EL (cell line): ENCODE measurements at places on chromosomes 7 and 10.

GRCh38 chr7:105336009-105336408, 52.7 kb downstream of the SRPK2 start:
- no peak for DNase-seq

GRCh38 chr7:68384581-68384980, 1213.7 kb upstream of the AUTS2 start:
- no peak for DNase-seq

- no peak for DNase-seq
These were observed 38.7 kb downstream of the GNA12 start for GRCh38 chr7:2805213-2805944.

DNA sequence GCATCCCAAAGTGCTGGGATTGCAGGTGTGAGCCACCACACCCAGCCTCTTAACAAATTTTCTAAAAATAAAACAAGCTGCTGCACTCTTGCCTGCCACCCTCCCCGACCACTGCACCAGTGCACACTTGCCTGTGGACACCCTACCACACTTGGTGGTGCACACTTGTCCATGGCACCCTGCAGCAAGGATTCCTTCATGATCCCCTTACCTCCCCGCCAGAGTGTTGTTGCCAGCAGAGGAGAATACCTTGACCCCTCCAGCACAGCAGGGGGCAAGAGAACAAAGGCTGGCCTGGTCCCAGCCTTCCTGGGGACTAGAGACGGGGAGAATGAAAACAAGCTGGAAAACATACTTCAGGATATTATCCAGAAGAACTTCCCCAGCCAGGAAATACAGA, 65.9 kb upstream of the KCND2 start:
- no peak for DNase-seq

GRCh38 chr7:101885597-101885955, 68.2 kb downstream of the CUX1 start:
- no peak for DNase-seq

DNA sequence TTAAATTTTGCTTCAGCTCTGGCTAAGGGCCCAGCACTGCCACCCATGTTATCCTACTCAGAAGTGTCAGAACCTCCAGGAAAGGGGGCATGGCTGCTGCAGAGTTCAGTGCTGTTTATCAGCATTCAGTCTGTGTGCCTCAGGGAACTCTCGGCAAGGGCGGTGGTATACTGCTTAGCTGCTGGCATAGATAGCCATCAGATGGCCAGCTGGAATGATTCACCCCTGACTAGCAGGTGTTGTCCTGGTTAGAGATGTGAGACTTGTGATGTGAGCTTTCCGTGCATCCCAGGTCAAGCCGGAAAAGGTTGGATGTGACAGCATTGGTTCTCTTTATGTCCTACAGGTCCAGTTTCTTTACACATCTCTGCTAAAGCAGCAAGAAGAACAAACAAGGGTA, 22.1 kb downstream of the CEP55 start:
- DNase-seq = no peak

GRCh38 chr10:114825513-114826253, 4.1 kb downstream of the FHIP2A start:
- peak; percentile 95 for DNase-seq

- DNase-seq = no peak
These were observed 137.5 kb upstream of the RHEB start for GRCh38 chr7:151657173-151657572.

DNA sequence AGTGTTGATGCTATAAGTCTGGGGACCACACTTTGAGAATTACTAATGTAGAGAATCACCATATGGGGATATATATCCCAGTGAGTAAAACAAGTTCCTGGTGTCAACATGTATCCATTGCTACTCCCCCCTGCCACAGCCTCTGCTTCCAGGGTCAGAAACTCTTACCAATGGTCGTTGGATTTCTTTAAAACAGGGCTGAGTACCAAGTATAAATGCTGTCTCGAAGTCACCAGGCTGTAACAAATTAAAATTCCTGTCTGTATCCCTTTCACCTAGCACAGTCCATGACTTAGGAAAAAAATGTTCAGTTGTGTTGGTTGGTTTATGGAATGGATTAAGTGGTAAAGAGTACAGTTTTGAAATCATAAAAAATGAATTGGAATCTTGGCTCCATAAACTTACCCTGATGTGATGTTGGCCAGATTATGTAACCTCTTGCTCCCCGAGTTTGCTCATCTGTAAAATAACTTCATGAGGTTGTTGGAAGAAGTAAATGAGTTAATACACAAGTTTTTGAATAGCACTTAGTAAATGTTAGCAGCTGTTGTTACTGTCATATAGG, 364.0 kb upstream of the LRGUK start:
- DNase-seq = no peak

- DNase-seq = no peak
These were observed 54.9 kb downstream of the PRKAG2 start for GRCh38 chr7:151821806-151822540.

DNA sequence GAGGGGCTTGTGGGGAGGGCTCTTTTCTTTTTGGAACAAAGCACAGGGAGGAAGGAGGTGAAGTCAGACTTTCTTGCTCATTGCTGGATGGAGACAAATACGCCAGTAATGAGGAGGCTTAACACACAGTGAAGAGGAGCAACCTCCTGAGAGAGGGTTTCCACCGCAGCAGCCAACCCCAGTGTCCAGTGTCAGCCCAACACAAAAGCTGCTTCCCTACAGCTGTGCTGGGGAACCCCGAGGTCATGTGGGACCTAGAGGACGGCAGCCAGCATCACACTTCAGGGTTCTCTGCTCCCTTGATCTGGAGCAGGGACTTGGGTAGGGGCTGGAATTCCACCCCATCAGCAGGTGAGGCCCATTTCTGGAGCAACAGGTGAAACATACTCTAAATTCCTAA, 7.7 kb downstream of the BLNK start:
- DNase-seq = no peak

GRCh38 chr7:36441344-36442022, 51.8 kb downstream of the ANLN start:
- DNase-seq = no peak

GRCh38 chr10:869171-869570, 62.3 kb downstream of the LARP4B start:
- no peak for DNase-seq

DNA sequence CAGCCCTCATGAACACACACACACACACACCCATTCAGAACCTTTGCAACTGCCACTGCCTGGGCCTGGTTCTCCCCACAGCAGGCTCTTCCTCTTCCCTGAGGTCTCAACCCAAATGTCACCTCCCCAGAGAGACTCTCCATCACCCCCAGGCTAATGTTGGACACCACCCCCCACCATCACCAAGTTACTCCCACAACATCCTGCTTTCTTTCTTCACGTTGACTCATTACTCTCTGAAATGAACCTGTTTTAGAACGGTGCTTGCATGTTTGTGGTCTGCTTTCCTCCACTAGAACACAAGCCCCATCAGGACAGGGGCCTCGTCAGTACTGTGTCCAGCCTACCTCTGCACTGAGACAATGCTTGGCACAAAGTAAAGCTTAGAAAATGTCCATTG, 16.0 kb downstream of the AFAP1L2 start:
- peak; percentile 45 for DNase-seq

GRCh38 chr10:26448706-26449435, 10.7 kb downstream of the APBB1IP start:
- no peak for DNase-seq

GRCh38 chr7:32093415-32094408, 23.5 kb upstream of the PDE1C start:
- peak; percentile 98 for DNase-seq

- no peak for DNase-seq
These were observed 15.6 kb upstream of the MUC3A start for GRCh38 chr7:100933734-100934133.

GRCh38 chr7:703049-703448, 23.4 kb upstream of the DNAAF5 start:
- no peak for DNase-seq

- peak; percentile 7 for DNase-seq
These were observed 149.8 kb downstream of the DOCK4 start for GRCh38 chr7:112056409-112056808.

DNA sequence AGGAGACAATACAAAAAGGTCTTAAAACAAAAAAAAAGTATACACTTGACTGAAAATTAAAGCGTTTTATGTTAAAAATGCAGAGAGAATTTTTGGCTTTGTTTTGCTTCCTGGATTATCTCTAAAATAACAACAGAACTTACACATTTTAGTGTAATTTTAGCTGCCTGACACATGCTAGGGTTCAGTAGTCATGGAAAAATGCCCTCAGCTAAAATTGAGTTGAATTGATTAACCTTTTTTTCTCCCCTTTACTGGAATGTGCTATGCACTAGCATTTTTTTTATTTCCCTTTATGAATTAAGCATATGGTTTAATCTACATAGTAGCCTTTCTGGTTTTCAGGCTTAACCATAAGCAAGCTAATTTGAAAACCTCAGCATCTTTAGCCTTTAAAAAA, 89.9 kb downstream of the ZNF277 start:
- DNase-seq = no peak

DNA sequence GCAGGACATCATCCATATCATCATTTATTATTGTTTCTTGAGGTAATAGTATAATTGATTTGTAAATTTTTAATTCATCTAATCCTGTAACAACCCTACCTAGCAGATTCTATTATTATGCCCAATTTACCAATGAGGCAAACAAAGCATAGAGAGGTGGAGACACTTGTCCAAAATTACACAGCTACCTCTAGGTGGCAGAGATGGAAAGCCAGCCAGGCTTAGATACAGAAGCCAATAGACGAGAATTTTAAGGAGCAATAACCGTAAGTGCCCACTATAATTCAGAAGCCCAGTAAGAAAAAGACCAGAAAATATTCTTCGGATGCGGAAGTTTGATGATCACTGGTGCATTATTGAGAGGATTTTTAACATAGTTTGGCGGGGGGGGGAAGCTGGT, 54.0 kb downstream of the ANK3 start:
- peak; percentile 14 for DNase-seq

DNA sequence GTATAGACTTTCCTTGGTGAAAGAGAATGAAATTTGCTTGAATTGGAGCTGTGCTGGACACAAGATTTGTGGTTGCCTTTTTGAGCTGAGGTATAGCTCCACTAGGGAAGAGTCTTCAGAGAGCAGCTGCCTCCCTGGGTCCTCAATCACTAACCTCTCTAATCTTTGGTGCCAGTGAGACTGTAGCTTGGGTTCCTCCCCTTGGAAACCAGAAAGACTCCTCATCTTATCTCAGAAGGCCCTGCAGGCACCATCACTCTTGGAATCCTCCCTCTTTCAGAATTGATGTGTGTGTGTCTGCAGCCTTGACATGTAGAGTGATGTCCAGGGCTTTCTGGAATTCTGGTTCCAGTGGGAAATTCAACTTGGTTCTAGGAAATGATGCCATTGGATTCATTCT, 426.5 kb downstream of the RPS24 start:
- DNase-seq = no peak

- DNase-seq = no peak
These were observed 16.5 kb upstream of the GPR26 start for GRCh38 chr10:123649676-123650075.

GRCh38 chr7:113392841-113393540, 274.6 kb upstream of the SMIM30 start:
- DNase-seq = no peak

DNA sequence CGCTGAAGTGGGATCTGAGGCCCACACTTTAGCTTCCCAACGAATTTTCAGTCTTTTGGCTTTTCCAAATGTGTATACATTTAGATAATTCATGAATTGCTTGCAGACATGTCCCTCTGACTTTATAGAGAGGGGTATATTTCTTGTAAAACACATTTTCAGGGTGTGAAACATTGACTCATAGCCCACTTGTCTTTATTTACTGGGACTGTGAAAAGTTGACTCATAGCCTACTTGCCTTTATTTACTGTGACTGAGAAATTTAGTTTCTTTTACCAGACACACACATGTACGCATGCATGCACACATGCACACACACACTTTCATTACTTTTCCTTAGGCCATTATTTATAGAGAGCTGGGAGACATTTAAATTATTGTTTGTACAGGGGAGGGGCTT, 79.1 kb downstream of the VTI1A start:
- peak; percentile 13 for DNase-seq

DNA sequence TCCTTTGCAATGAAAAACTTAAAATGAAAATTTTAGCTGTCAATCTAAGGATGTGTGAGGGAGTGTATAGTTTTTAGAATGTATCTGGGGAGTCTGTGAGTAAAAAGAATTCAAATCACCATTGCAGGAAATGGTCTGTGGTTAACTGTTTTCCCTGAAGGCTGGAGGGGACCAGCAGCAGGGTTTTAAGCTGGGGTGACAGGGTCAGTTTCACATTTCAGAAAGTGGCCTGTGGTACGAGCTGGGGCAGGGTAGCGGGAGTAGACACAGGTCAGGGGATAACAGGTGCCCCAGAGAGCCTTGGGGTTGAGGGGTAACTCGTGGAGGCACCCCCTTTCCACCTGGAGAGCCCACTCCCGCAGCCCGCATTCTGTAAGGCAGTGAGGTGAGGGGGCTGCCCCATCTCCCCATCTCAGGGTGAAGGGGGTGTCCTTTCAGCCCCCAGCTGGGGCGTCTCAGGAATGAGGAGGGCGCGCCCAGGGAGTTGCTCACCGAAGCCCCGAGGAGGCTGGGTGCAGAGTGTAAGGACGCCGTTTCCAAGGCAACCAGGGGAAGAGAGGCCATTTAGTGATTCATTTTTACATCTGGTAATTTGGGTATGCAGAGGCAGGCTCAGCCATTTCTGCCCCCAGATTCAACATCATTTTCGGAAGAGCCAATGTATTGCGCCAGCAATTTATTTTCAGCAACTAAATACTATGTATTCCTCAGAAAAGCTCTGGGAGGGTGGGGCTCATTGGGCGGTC, 168.9 kb downstream of the SLIT1 start:
- DNase-seq = no peak

- no peak for DNase-seq
These were observed 960.7 kb upstream of the CELF2 start for GRCh38 chr10:10056961-10057360.

- DNase-seq = no peak
These were observed 19.7 kb downstream of the CLRN3 start for GRCh38 chr10:127872871-127873600.

- DNase-seq = peak; percentile 49
These were observed 50.6 kb downstream of the VPS41 start for GRCh38 chr7:38858259-38858884.

GRCh38 chr7:78121888-78122287, 323.3 kb downstream of the PHTF2 start:
- no peak for DNase-seq

DNA sequence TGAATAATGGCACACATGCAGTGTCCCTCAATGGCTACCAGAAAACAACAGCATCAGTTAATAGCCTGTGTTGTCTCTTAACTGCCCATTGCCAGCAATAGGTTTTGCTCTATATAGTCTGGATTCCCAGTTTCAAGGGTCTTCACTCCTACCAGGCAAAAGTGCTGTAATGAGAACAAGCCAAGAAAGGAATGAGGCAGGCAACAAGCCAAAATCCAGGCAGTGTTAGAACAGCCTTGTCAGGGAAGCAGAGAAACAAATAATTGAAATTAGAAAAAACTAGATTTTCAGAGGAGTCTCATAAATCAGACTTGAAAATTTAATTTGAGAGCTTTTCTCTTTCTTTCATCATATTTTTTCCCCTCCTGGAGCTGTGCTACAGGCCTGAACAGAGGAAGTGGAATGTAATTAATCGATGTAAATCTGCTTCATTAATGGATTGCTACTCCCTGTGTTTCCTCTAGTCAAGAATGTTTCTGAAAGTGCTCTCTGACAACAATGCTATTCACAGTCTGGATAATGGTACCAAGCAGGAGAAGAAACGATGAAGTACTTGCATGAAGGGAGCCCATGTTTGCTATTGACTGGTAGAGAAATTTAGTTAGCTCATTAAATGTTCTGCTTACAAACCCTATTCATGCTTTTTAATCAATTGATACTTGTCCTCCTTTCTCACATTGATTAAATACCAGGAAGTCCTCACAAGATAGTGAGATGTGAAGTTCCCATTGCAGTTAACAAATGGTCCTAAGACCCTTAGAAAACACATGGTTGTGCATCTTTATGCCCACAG, 202.0 kb upstream of the LRRTM3 start:
- no peak for DNase-seq
